Upper lobe of right lung (tissue), 1 donor: ENCODE measurements at places on chromosomes 7 and 10. TPM values are rescaled to one million over a fixed set of nuclear protein-coding genes. Genes with fewer than 3 reads are reported as not detected.

- no peak overlapping the region for H3K27ac ChIP-seq
- DNase-seq, result no peak
- no peaks in the 10 kb centered on the region for H3K36me3 ChIP-seq
Observed at GRCh38 chr7:4479367-4480039, 202.6 kb upstream of the FOXK1 start.

- no peaks in the 10 kb centered on the region for H3K4me1 ChIP-seq
- H3K27me3 ChIP-seq, result no peaks in the 10 kb centered on the region
- no peak overlapping the region for H3K27ac ChIP-seq
- DNase-seq, result no peak
Observed at GRCh38 chr10:59838085-59838789, 68.1 kb downstream of the CCDC6 start.

- no peaks in the 10 kb centered on the region for H3K4me1 ChIP-seq
- no peaks in the 10 kb centered on the region for H3K27me3 ChIP-seq
- no peak overlapping the region for H3K4me3 ChIP-seq
- no peak overlapping the region for H3K27ac ChIP-seq
- DNase-seq, result no peak
Observed at GRCh38 chr10:89744026-89744425, 42.6 kb downstream of the KIF20B start.

DNA sequence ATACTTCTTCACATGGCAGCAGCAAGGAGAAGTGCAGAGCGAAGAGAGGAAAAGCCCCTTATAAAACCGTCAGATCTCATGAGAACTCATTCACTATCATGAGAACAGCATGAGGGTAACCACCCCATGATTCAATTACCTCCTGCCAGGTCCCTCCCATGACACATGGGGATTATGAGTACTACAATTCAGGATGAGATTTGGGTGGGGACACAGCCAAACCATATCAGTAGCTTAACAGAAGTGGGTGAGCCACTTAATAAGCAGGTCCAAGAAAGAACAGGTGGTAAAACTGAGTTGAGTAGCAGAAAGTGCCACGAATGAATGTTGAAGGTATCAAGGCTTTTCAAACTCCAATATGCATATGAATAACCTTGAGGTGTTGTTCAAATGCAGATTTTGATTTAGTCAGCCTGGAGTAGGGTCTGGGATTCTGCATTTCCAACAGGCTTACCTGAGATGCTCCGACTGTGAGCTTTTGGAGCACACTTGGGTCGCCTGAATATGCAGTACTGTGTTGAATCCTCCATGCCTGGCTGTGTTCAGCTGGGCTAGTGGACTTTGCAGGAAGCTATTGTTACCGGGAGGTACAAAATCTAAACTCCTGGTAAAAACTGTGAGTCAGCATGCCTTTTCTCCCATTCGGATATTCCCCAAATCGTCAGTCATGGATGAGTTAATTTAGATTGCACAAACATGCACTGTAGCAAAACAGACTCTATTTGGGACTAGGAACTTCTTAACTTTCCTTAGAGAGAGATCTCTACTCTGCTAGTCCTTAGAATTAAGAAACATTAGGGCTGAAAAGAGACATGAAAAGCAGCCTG, 69.0 kb upstream of the PRKCQ start:
- H3K27ac ChIP-seq, result no peak overlapping the region
- DNase-seq, result no peak
- H3K4me1 ChIP-seq, result no peaks in the 10 kb centered on the region
- H3K27me3 ChIP-seq, result peaks cover 12% of the 10 kb centered on the region
- no peaks in the 10 kb centered on the region for H3K36me3 ChIP-seq
- no peak overlapping the region for H3K4me3 ChIP-seq

The TDRD1 gene
- 0.14 TPM for total RNA-seq

The RBP3 gene
- total RNA-seq, result not detected

GRCh38 chr10:123563994-123564393, 102.2 kb upstream of the GPR26 start:
- H3K27me3 ChIP-seq, result peaks cover 6% of the 10 kb centered on the region
- no peaks in the 10 kb centered on the region for H3K36me3 ChIP-seq
- H3K4me1 ChIP-seq, result no peaks in the 10 kb centered on the region
- H3K4me3 ChIP-seq, result no peak overlapping the region
- DNase-seq, result no peak

The SFXN2 gene
- 12.0 TPM for total RNA-seq

GRCh38 chr10:667096-667495, 22.4 kb downstream of the DIP2C start:
- H3K4me3 ChIP-seq, result no peak overlapping the region
- no peaks in the 10 kb centered on the region for H3K36me3 ChIP-seq
- no peaks in the 10 kb centered on the region for H3K4me1 ChIP-seq

DNA sequence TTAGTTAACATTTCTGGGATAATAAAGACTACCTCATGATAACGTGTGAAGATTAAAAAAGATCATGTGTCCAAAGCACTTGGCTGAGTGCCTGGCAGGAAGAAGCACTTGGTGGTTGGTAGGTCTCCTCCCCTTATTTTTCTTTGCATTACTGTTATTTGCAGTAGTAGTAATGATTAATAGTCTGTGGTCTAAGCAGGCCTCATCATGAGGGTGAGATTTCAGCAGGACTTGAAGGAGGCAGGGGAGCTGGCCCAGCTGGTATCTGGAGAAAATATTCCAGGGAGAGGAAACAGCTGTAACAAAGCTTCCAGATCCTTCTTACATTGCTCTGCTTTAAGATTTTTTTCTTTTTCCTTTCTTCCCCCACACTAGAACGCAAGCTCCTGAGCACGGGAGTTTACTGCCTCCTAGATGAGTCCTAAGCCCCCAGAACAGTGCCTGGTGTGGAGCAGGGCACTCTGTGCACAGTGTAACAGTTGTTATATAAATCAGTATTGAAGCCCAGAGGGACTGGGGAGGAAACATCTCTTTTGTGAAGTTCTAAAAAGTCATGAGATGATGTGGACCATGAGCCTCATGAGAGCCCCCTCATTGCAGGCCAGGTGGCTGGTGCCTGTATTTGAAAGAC, 31.1 kb upstream of the RHEB start:
- H3K27me3 ChIP-seq, result no peaks in the 10 kb centered on the region
- H3K4me1 ChIP-seq, result peaks cover 4% of the 10 kb centered on the region
